ENCODE measurements at places on chromosomes 4 and X. TPM values are rescaled to one million over a fixed set of nuclear protein-coding genes. Genes with fewer than 3 reads are reported as not detected.

DNA sequence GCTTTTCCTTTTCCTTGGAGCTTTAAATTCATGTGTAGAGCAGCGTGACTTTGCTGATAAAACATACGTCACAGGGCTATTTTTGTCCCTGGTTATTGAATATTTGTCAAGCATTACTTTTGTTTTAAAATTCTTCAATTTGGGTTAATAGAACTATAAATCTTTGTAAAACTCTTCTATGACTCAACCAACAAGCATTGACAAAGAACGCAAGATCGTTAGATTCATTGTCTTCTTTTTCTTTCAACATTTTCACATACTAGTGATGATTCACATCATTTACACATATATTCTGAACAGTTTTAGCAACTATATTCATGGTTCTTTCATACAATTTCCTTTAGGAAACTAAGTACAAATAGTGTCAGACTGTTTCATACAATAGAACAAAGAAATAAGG, 72.0 kb upstream of the GPM6A start:
- peak; percentile 4 for DNase-seq

- DNase-seq: no peak
Observed at GRCh38 chr4:7319024-7319423, 115.7 kb downstream of the PSAPL1 start.

DNA sequence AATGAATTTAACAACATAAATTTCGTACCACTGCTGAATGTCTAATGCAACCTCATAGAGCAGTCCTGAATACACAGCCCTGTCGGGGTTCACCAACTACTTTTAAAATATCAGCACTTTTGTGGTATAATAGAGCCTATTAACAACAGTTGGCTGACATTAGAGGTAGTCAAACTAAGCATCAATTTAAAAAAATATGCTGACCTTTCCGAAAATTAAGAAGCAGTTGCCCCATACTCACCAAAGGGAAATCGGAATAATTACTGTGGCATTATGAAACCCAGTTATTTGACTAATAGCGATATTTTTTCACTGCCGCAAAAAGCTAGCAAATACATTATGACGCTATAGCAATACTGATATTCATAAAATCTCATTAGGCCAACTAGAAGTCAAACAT, 273.5 kb upstream of the PPARGC1A start:
- no peak for DNase-seq

DNA sequence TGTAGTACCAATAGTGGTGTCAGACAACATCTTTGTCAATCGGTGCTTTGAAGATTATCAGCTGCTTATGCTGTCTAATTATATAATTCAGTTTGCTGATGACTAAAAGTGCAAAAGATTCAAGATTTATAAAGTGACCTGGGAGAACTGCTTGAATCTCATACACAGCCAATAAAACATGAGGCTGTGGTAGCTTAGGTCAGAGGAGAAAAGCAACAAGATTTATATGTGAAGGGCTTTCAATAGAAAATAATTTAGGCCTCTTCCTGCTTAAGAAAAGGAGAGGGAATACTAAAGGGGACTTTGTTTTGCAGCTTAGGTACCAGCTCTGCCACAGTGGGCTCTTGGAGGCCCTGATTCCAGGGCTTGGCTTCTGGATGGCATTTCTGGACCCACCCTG, 111.0 kb upstream of the MAD2L1 start:
- DNase-seq: no peak

DNA sequence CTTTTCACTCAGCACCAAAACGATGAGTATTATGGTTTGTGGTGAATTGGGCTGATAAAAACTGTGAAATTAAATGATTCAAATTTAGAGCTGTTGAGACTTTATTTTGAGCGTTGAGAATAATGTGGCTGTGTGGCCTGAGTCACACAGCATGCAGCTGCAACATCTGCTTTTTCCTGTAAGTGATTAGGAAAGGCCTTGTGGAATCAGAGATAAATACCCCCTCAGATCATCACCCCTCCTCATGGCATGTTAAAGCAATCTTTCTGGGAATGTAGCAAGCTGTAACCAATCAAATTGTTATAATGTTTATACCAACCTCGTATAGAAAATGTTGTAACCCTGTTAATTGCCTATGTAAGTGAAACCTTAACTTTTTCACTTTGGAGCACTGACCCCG, 90.0 kb upstream of the GRPR start:
- peak; percentile 38 for DNase-seq

PCDH7 gene
- total RNA-seq: 0.38 TPM
